ENCODE measurements at places on chromosomes 5 and 9.
A peak's percentile ranks its signal among the peaks of the same experiment; 100 is the strongest.

DNA sequence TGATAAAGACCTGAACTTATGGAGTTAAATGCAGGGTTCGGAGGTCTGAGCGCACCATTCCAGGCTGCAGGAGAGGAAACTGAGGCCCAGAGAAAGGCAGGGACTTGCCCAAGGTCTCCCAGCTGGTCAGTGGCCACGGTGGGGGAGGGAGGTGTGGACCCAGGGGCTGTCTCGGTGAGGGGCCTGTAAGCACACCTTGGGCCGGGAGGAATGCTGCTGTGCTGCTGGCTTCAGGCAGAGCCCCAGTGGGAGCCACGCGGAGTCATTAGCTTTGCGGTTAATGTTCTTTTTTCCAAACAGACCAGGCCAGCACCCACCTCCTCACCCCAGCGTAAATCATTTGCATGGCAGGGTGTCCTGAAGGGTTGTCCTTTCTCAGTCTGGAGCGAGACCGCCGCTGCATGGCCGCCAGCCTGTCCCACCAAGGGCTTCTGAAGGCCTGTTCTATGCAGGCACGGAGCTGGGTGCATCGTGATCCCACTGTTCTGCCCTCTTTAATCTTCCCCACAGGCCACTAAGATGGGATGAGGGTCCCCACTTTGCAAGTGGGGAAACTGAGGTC lies 35.9 kb downstream of the NEURL1B start:
- no peak for DNase-seq

- no peak for DNase-seq
Measured at GRCh38 chr5:136015966-136016650, 12.7 kb upstream of the TGFBI start.

- no peak for DNase-seq
Measured at GRCh38 chr9:93346231-93347112, 105.0 kb upstream of the FAM120A start.

DNA sequence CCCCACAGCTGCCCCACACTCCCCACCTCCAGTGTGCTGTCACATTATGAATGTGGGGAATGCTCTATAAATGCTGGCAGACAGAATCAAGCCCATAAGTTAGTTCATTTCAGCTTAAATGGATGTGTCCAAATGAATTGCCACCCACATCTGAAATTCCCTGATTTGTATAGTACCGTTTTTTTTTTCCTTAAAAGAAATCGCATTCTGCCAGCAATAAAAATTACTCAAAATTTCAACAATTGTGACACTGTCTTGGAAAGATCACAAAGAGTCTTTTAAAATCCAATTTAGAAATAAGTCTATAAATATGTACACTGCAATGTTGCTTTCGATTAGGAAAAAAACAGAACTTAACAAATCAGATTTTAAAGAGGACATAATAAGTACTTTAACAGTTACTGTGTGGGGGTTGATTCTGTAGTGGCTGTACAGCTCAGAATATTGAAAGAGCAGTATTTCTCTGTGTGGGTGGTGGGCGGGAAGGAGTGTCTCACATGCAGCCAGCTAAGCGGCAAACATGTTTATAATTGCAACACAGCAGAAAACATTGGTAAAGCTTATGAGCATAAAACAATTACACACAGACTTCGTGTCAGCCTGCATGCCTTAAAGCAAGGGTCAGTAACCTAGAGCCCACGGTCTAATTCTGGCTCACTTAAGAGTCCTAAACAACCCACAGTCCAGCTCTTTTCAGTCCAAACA lies 24.9 kb upstream of the CSNK1G3 start:
- no peak for DNase-seq

GRCh38 chr9:82101475-82101874 lies 112.9 kb downstream of the SPATA31D1 start:
- peak; percentile 0 for DNase-seq

DNA sequence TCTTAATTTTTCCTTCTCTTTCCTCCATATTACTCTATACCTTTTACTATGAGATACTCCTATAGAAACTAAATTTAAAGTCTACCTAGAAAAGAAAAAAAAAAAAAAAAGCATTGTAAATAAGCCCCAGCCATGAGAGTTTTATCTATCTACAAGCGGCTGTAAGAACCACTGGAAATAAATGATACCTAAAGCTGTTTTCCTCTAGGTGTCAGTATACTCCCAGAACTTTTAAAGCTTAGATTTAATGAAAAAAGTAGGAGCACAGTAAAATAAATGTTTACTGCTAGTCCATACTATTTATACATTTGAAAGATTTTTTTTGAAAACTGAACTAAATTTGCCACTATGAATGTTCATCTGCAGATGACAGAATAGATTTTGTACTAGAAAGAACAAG lies 26.2 kb downstream of the TYRP1 start:
- DNase-seq, result peak; percentile 54

GRCh38 chr9:71626395-71626794 lies 141.9 kb downstream of the CEMIP2 start:
- no peak for DNase-seq

- no peak for DNase-seq
Measured at GRCh38 chr5:121707178-121707577, 144.5 kb upstream of the FTMT start.

Data from NCI-H526 treated with DMSO at 0.1 percent for 48 hours (cell line).